ENCODE measurements at places on chromosomes 12 and 14. TPM values are rescaled to one million over a fixed set of nuclear protein-coding genes. Genes with fewer than 3 reads are reported as not detected.
A peak's percentile ranks its signal among the peaks of the same experiment; 100 is the strongest.

DNA sequence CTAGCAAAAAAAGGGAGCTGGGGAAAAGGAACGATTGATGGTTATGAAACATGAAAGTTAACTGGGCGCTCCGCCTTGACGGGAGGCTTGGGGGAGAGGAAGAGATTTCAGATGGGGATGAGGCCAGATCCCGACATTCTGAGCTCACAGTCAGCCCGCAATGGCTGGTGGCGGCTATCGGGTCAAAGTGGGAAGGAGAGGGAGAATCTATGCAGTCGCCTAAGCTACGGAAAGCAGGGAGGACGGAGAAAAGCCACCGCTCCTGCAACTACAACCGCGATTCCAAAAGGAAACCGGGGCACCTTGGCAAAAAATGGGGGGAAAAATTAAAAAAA lies 502 bp downstream of the MPHOSPH9 start:
- no peaks in the 10 kb centered on the region for H3K36me3 ChIP-seq
- no peaks in the 10 kb centered on the region for H3K27me3 ChIP-seq
- H3K27ac ChIP-seq = peak overlapping the region; percentile 83

DNA sequence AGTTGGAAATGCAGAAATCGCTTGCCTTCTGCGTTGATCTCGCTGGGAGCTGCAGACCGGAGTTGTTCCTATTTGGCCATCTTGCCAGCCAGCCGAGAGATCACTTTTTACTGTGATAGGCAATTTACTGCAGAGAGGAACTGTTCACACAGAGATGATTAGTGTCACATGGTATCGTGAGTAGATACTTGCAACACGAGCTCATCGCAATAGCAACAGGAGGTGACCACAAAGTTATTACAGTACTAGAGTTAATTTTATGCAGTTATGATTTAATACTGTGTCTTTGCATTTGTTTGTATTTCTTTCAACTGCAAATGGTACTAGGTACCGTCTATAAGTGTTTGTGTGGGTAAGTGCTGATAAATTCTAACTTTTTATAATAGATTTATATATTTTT lies 27.8 kb downstream of the NOPCHAP1 start:
- H3K27me3 ChIP-seq = no peaks in the 10 kb centered on the region
- no peak overlapping the region for H3K27ac ChIP-seq
- no peak for DNase-seq
- H3K4me1 ChIP-seq = no peaks in the 10 kb centered on the region
- no peaks in the 10 kb centered on the region for H3K36me3 ChIP-seq

GRCh38 chr12:49980501-49981349 lies 8.0 kb downstream of the AQP6 start:
- H3K4me1 ChIP-seq = no peaks in the 10 kb centered on the region
- no peaks in the 10 kb centered on the region for H3K27me3 ChIP-seq
- no peak for DNase-seq
- H3K36me3 ChIP-seq = no peaks in the 10 kb centered on the region

- H3K36me3 ChIP-seq = no peaks in the 10 kb centered on the region
- no peak overlapping the region for H3K4me3 ChIP-seq
- DNase-seq = no peak
- peak overlapping the region; percentile 39 for H3K27ac ChIP-seq
- no peaks in the 10 kb centered on the region for H3K27me3 ChIP-seq
- no peaks in the 10 kb centered on the region for H3K4me1 ChIP-seq
Observed at GRCh38 chr12:15563663-15564062, 225.5 kb downstream of the EPS8 start.

- no peak overlapping the region for H3K27ac ChIP-seq
- H3K4me1 ChIP-seq = no peaks in the 10 kb centered on the region
- no peaks in the 10 kb centered on the region for H3K36me3 ChIP-seq
Observed at GRCh38 chr14:74223016-74223415, 16.2 kb upstream of the VSX2 start.

DNA sequence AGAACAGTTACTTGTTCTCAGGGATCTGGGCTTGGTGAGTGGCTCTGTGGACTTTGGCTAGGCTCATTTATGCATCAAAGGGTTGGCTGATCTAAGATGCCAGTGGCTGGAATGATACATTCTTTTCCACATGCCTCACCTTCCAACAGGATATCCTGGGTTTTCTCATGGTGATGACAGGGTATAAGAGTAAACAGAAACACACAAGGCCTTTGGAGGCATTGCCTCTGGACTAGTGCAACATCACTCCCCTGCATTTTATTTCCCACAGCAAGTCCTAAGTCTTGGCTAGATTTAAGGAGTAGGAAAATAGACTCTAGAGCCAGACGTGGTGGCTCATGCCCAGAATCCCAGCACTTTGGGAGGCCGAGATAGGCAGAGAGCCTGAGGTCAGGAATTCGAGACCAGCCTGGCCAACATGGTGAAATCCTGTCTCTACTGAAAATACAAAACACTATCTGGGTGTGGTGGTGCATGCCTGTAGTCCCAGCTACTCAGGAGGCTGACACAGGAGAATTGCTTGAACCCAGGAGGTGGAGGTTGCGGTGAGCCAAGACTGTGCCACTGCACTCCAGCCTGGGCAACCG lies 47.9 kb downstream of the RPH3A start:
- H3K27me3 ChIP-seq = no peaks in the 10 kb centered on the region
- no peak for DNase-seq
- H3K4me3 ChIP-seq = no peak overlapping the region

- no peak for DNase-seq
- H3K36me3 ChIP-seq = no peaks in the 10 kb centered on the region
- no peak overlapping the region for H3K27ac ChIP-seq
- no peaks in the 10 kb centered on the region for H3K4me1 ChIP-seq
Observed at GRCh38 chr14:46147452-46147851, 504.1 kb downstream of the RPL10L start.

- peaks cover 13% of the 10 kb centered on the region for H3K4me1 ChIP-seq
- H3K36me3 ChIP-seq = no peaks in the 10 kb centered on the region
- peak overlapping the region; percentile 99 for H3K27ac ChIP-seq
- no peak for DNase-seq
- H3K4me3 ChIP-seq = peak overlapping the region; percentile 99
Observed at GRCh38 chr12:12718381-12718759, 1.2 kb downstream of the CDKN1B start.

- H3K36me3 ChIP-seq = no peaks in the 10 kb centered on the region
- peaks cover 9% of the 10 kb centered on the region for H3K27me3 ChIP-seq
- H3K4me3 ChIP-seq = no peak overlapping the region
- no peaks in the 10 kb centered on the region for H3K4me1 ChIP-seq
- H3K27ac ChIP-seq = no peak overlapping the region
- no peak for DNase-seq
Observed at GRCh38 chr14:100583245-100583644, 4.0 kb downstream of the BEGAIN start.

DNA sequence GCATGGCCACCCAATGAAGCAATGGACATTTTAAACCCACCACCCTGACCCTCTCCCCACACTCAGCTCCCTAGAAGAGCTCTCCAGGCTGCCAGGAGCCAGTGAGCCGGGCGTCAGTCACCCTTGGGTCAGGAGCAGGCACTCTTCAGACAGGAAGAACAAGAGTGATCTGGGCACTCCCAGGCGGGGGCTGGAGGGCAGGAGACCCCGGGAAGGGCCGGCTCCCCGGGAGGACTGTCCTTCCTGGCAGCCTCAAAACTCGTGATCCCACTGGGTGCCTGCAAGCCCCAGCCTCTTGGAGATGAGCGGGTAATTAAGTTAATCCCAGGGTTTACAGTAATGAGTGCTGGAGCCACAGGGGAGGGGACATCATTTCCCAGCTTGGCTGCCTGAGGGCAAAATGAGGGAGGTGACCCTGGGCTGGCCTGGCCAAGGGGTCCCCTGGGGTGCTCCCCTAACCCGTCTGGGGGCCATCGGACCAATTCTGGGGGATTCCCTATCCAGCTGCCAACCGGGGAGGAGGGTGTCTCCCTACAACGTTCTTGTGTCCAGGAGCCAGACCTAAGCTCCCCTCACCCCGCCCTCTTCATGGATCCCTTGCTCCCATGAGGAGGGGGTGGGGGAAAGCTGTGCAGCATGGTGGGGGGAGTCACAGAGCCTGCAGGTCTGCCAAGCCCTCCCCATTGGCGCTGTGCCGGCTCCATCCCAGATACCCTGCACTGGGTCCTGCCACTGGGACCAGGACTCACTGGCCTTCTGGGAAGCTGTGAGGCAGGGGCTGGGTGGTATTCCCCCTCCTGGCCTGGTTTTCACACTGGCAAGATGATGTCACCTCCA lies 59.2 kb downstream of the CCNK start:
- H3K27me3 ChIP-seq = no peaks in the 10 kb centered on the region
- no peaks in the 10 kb centered on the region for H3K4me1 ChIP-seq
- no peak for DNase-seq
- no peak overlapping the region for H3K4me3 ChIP-seq
- H3K27ac ChIP-seq = no peak overlapping the region
- H3K36me3 ChIP-seq = no peaks in the 10 kb centered on the region

DNA sequence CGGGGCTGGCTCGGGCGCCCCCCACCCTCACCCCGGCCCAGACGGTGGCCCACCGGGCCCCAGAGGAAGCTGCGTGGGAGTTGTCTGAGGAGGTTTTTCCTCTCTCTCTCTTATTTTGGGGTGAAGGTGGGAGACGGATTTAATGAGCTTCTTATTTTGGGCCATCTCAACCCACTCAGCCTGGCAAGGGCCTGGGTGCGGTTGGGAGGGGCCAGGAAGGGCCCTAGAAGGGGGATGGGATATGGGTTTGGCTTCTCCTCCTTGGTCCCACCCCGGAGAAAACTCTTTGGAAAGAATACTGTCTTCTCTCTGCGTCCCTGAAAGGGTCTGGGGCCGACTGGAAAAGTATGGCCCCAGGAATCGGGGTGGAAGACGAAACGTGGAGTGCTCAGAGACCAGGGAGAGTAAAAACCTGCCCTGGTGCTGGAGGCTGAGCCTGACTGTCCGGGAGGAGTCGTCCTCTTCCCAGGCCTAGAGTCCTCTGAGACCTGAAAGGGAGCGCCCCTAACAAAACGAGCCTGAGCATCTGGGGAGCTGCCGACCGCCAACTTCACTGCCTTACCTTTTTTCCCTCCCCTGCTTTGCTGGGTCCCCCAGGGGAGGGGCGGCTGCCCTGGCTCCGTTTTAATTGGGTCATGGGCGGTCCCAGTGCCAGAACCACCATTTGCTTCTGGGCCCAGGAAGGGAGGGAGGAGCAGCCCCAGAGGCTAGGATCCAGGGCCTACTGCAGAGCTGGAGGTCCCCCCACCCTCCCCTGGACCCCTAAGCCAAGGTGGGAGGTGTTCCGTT lies 1.6 kb downstream of the MMP14 start:
- no peak for DNase-seq
- H3K27ac ChIP-seq = peak overlapping the region; percentile 97
- no peaks in the 10 kb centered on the region for H3K27me3 ChIP-seq
- no peaks in the 10 kb centered on the region for H3K4me1 ChIP-seq
- no peaks in the 10 kb centered on the region for H3K36me3 ChIP-seq

GRCh38 chr12:102669056-102669455 lies 188.7 kb upstream of the IGF1 start:
- no peaks in the 10 kb centered on the region for H3K27me3 ChIP-seq
- H3K4me1 ChIP-seq = no peaks in the 10 kb centered on the region

DNA sequence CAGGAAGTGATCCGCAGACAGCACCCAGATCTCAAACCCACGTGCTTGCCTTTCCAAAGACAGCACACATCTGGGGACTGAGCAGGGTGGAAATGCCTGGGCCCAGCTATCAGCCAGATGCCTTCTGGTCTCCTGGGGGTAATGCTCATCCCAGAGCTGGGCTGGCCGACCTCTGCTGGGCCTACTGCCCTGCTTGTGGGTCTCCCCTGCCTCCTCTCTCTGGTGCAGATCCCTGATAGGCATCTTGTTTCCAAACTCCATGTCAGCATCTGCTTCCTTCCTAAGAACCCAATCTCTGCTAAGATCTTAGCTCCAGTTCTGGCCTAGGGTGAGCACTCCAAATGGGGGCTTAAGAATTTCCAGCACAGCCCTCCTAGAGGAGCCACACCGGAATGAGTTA lies 1043.0 kb downstream of the VRK1 start:
- no peak overlapping the region for H3K4me3 ChIP-seq
- no peaks in the 10 kb centered on the region for H3K27me3 ChIP-seq
- no peak overlapping the region for H3K27ac ChIP-seq
- no peak for DNase-seq
- H3K36me3 ChIP-seq = no peaks in the 10 kb centered on the region

DNA sequence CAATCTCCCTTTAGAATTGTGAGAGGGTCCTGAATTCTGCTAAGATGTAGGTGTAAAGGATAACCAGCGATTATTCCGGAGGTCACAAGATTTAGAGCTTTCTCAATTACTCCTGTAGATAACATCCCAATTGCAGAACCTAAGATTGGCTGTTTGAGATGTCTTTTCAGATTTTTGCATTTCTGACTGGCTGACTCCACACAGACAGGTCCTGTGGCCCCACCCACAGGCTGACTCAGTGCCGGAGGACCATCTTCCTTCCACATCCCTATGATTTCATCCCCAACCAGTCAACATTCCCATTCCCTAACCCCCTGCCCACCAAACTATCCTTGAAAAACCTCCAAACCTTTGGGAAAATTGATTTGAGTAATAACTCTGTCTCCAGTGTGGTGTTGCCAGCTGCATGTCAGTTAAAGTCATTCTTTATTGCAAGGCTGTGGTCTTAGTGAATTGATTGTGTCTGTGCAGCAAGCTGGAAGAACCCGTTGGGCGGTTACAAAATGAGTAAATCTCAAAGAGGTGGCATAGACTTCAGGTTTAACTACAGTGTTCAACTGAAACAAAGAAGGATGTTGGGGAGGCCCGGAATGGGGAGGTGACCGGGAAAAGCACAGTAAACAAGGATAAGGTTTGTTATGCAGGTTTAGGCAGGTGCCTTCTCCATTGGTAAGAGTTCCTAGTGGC lies 10.6 kb downstream of the FNTB start:
- peak overlapping the region; percentile 39 for H3K27ac ChIP-seq
- no peak overlapping the region for H3K4me3 ChIP-seq
- DNase-seq = no peak
- H3K4me1 ChIP-seq = no peaks in the 10 kb centered on the region
- H3K27me3 ChIP-seq = no peaks in the 10 kb centered on the region
- H3K36me3 ChIP-seq = no peaks in the 10 kb centered on the region

- H3K36me3 ChIP-seq = no peaks in the 10 kb centered on the region
- H3K27ac ChIP-seq = peak overlapping the region; percentile 2
- no peaks in the 10 kb centered on the region for H3K27me3 ChIP-seq
- H3K4me1 ChIP-seq = peaks cover 5% of the 10 kb centered on the region
Observed at GRCh38 chr12:88544991-88545980, 35.0 kb downstream of the KITLG start.

Gene ASCL1
- total RNA-seq = 0.15 TPM

Gene KLRC3
- total RNA-seq = not detected

Gene RFLNA
- 11.4 TPM for total RNA-seq

Gene PROX2
- total RNA-seq = not detected

Gene CCDC88C
- total RNA-seq = 19.3 TPM

Gene LRTM2
- total RNA-seq = not detected

Gene ABCC9
- 10.2 TPM for total RNA-seq

Gene DHRS4L2
- 16.8 TPM for total RNA-seq

Gene GAS2L3
- 7.0 TPM for total RNA-seq

Gene CAPS2
- 14.4 TPM for total RNA-seq
